ENCODE measurements at places on chromosomes 5 and 9.

DNA sequence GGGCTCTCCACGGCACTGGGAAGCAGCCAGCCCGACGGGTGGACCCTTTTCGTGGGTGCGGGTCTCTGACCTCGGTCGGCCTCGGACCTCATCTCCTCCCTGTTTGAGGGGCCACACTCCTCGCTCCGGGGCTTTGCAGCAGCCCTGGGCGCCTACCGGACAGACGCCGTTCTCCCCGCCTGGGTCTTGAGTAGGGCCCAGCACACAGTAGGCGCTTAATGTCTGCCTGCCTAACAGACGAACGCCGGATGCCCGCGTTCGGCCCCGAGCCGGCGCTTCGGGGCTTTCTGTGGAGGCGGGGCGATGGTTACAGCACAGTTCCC lies 842 bp upstream of the GTF3C5 start:
- no peak for DNase-seq

DNA sequence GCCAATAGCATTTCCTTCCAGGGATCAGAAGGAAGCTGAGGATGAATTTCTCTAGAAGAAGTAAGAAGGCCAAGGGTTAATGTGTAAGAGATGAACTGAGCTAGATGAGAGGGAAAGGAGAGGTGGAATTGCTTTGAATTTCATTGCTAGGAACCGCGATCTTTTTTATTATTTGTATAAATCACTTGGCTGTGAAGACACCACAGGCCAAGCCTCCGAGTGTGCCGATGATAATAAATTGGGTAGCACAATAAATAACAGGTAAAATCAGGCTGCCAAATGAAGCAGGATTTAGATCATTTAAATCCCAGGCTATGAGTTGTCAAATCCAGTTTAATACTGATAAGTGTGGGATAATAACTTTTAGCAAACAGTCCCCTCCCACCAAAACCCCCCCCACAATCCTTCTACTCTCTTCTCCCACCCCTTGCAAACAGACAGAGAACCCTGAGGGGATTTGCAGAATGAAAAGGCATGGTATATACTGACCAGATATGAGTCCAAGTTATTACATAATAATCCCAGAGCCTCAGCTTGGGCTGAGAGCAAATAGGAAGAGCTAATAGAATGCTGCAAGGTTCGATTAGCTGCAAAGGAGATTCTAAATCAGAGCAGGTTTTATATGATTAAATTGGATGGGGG lies 143.5 kb downstream of the PPP2R2B start:
- no peak for DNase-seq

GRCh38 chr9:100869326-100869725 lies 159.2 kb upstream of the PLPPR1 start:
- no peak for DNase-seq

DNA sequence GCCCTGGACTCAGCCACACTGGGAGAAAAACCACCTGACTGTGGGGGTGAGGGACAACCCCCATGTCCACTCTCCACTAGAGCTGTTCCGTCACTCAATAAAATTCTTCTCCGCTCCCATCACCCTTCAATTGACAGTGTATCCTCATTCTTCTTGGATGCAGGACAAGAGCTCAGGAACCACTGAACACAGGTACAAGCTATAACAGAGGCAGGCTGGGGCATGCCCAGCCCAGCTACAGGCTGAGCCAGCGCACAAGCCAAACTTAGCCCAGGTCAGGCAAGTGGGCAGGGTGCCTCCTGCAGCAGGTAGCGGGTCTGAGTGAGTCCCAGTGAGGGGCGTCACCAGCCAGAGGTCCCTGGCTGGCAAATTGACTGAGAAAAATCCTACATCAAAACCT lies 183.4 kb downstream of the HINT1 start:
- DNase-seq = no peak

GRCh38 chr5:179319741-179320281 lies 25.4 kb downstream of the ADAMTS2 start:
- no peak for DNase-seq

DNA sequence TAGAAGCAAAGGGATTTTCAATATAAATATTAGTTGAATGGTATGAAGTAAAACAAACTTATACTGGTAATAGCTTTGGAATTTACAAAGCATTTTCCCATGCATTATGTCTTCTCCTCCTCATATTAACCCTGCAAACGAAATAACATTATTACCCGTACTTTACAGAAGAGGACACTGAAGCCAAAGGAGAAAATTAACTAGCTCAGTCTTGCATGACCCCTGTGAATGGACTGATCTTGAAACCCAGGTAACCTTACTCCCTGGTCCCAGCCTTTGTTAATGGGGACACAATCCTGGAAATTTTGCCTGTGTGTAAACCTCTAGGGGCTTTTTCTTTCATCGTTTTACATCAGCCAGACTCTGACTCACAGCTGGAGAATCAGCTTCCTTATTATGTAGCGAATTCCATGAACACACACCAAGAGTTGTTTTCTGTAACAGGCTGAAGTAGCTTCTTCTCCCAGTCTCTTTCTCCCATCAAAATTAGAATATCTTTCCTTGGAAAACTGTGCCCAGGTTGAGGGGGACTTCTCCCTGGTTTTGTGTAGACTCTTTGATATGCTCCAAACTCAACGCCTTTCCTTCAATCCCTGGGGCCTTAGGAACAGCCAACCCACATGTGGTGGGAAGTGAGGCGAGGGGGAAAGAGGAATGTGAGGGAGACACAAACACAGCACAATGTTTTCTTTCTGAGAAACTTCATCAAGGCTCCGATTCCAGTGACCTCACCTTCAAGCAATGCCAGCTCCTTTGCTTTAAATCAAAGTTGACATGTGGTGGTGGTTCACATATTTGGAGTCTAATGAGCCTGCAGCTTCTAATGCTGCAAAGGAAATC lies 480.9 kb upstream of the PAPPA start:
- no peak for DNase-seq
